ENCODE measurements at places on chromosomes 12 and 14.

DNA sequence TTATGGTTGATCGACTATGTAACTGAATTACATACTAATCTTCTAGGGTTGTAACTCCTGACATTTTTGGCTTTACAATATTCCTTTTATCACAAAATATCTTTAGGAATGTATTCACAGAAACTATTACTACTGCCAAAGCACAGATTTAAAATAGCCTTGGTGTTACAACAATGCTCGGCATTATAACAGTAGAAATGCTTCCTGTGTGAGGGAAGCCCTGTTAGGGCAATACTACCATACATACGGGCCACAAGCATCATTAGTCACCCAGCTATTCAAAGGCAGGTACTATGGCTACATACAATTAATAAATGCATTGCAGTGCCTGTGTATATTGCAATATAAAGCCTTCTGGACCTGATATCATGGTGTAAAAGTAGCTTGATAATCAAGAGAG, 517.8 kb downstream of the C12orf50 start:
- DNase-seq = no peak

GRCh38 chr12:71139153-71139735, 18.6 kb downstream of the TSPAN8 start:
- DNase-seq = no peak

DNA sequence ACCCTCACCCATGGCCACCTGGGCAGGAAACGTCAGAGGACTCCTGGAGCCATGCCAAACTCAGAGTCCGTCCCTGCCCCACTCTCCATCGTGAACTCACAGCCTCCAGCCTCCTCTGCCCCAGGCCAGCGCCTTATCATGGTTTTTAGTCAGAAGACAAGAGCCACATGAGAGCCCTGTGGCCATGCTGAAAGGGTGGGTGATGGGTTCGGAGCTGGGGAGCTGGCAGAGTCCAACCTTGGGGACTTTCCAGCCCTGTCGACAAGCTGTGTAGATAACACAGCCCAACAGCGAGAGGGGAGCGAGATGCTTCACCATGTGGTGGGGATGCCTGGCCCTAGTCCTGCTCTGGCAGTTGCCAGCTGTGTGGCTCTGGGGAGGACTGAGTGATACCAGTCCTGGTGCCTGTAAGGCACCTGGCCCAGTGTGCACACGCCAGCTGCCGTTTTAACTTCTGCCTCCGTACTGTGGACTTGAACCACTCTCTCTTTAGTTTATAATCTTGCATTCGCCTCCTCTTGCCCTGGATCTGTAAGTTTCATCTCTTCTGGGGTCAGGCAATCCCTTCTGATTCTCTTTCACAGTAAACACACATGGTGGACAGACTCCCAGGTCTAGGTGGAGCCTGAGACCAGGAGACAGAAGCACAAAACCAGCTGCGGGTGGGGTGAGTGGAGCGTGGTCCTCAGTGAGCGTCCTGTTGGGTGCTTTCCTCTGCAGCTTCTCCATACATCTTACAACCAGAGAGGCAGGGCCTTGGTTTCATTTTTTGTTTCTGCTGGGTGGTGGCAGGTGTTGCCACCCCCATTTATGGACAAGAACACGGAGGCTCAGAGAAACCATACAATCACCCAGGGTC, 55.3 kb downstream of the RIN3 start:
- DNase-seq = no peak

GRCh38 chr12:93609281-93610192, 37.1 kb downstream of the SOCS2 start:
- no peak for DNase-seq

DNA sequence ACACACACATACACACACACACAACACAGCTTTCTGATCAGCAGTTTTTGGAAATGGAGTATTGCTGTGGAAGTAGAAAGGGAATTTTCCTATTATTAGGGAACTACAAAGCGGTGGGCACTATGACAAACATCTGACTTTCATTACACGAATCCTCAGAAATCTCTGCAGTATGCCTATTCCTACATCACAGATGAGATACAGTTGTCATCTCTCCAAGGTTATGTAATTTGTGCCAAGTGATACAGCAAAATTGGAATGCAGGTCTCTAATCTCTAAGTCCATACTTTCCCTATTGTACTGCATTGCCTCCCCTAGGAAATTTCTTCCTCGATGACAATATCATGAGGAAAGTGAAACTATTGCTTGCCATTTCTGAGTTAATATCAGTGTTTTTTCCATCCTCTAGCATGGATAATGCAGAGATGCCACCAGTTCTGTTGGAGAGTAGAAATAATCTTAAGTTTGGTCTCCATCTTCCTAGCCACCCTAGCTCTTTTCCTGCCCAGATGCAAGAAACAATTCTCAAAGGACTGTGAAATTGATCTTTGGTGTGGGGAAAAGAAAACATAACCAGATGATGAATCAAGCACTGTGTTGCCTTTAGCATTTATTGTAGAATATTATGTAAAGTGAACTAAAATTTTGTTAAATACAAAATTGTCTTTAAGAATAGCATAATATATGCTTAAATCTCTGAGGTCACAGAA, 94.7 kb downstream of the ERGIC2 start:
- DNase-seq = no peak

- DNase-seq = no peak
These were observed 46.3 kb downstream of the ADGRD1 start for GRCh38 chr12:131000000-131000486.

DNA sequence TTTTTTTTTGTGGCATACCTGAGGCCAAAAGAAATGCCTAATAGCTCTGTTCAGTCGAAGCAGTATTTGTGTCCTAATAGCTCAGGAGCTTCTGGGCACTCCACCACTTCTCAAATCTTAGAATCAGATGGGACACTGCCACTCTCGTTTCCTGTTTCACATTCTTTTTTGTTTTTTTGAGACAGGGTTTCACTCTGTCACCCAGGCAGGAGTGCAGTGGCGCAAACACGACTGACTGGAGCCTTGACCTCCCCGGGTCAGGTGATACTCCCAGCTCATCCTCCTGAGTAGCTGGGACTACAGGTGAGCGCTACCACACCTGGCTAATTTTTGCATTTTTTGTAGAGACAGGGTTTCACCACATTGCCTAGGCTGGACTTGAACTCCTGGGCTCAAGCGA, 52.7 kb downstream of the SPPL3 start:
- DNase-seq = no peak

- DNase-seq = no peak
These were observed 5.5 kb downstream of the ERP29 start for GRCh38 chr12:112018571-112019237.

- DNase-seq = no peak
These were observed 179.7 kb upstream of the VASH1 start for GRCh38 chr14:76581592-76581991.

GRCh38 chr14:67738740-67739504, 37.2 kb downstream of the RDH12 start:
- no peak for DNase-seq

- DNase-seq = no peak
These were observed 339.0 kb downstream of the TMEM121 start for GRCh38 chr14:105865266-105865903.

- DNase-seq = no peak
These were observed 18.6 kb upstream of the CRIP2 start for GRCh38 chr14:105455766-105456660.

- no peak for DNase-seq
These were observed 24.2 kb upstream of the NOVA1 start for GRCh38 chr14:26621807-26622560.

DNA sequence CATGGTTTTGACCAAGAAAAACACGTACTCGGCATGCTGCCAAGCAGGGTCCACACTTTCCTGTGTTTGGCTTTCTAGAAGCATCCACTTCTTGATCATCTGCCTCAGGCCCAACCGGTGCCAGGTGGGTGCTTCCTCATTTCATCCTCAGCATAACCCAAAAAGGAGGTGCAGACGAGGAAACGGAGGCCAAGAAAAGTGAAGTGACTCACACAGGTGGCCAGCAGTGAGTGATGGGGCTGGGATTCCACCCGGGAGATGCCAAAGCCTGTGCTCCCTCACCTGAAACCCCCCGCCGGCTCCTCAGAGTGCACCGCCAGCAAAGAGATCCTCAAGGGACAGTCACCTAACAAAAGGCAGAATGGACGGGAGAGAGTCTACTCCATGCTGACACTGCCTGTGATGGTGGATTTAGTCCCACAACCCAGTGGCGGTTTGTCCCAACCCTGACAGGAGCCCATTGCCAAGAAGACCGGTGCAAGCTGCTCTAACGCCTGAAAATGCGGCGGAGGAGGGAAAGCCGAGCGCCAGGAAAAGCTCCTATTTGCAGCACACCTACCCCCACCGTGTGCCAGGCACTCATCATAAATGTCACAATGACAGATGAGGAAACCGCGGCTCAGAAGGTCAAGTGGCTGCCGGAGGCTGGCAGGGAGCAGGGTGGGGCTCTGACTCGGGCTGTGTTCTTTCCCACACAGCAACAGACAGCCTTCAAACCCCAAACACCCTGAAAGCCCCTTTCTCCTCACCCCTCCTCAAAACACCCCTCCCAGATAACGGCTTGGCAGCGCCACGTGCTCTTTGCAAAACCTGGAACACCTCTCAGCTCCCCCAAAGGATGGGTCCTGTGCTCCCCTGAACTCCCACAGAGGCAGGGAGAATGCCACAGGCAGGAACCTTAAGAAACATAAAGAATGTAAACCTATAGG, 18.8 kb downstream of the BCL11B start:
- no peak for DNase-seq

DNA sequence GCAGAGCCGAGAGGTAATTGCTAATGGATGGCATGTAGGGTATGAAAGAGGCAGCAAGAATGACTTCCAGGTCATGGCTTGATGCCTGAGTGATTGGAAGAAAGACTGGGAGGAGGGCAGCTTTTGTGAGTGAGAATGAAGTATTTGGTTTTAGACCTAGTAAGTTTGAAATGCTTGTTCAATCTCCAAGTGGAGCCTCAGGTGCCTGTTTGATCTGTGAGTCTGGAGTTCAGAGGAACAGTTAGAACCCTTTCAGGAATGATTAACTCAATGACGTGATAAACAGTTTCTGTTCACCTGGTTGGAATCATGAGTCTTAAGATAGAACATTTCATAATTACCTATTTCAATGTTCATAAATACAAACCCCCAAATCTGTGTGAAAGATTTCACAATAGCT, 10.4 kb downstream of the KCNJ8 start:
- no peak for DNase-seq

DNA sequence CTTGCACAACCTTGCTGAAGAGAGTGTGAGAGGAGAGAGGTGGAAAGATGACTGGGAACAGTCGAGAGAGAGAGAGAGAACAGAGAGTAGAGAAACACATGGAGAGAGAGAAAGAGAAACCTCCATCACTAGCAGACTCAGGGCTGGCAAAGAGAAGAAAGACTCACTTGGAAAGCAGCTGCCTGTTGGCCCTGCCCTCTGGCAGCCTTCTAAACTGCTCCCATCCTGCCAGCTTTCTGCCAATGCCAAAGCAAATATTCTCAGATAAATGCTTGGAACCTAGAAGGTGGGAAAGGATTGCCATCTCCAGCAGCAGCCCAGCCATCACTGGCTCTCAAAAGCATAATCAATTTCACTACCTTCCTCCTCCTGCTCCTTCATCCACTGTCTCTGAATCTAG, 107.9 kb upstream of the WSCD2 start:
- DNase-seq = no peak

DNA sequence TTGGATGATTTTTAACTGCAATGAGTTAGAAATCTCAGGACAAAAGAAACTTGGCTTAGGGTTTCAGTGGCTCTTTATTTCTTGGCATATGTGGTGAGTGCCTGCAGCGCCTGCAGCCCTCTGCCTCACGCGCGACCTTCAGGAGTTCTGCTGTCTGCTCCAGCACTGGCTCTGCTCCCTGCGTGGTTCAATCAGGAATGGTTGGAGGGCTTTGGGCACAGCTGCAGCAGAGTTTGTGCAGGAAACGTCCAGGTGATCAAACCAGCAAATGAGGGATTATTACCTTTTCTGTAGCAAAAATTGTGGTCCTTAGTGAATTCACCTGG, 19.8 kb downstream of the PPM1H start:
- no peak for DNase-seq

DNA sequence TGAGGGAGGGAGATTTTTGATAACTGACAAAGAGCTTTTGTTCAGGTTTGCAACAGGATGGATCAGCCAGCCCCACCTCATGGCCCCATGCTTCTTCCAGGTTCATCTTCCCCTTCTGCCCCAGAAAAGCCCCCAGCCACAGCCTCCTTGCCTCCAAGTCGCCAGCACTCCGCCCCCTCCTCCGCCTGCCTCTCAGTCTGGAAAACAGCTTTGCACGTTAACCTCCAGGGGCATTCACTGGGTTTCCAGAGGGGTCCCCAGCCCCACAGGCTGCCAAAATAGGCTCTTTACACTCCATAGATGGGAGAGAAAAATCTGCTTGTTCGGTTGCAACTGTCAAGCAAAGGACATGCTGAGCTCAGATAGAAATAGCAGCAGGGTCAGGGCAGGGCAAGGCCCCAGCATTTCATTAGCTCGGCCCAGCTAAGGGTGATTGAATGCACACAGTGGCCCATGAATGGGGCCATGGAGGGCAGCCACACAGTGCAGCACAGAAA, 253.6 kb downstream of the ZFP36L1 start:
- DNase-seq = no peak
